Regular cardiac myocyte (primary cell): ENCODE measurements at places on chromosomes 2 and 18. TPM values are rescaled to one million over a fixed set of nuclear protein-coding genes. Genes with fewer than 3 reads are reported as not detected.

CYP27C1 gene
- total RNA-seq = not detected in 2 replicates

AFF3 gene
- total RNA-seq = 2.0 and 2.9 TPM in 2 replicates

CHPF gene
- 101 and 192 TPM in 2 replicates for total RNA-seq

SCN3A gene
- total RNA-seq = 0.85 and 1.9 TPM in 2 replicates

SAG gene
- not detected in 2 replicates for total RNA-seq

APCDD1 gene
- total RNA-seq = 0.19 TPM in 1 of 2 replicates, not detected in the other

CBLN2 gene
- total RNA-seq = not detected in 2 replicates

MDH1B gene
- 0.38 and 0.56 TPM in 2 replicates for total RNA-seq

HOXD8 gene
- total RNA-seq = 0.38 and 0.85 TPM in 2 replicates

MSTN gene
- total RNA-seq = 0.56 TPM in 1 of 2 replicates, not detected in the other

SLC19A3 gene
- 0.19 and 1.7 TPM in 2 replicates for total RNA-seq

FAM124B gene
- 0.38 and 0.56 TPM in 2 replicates for total RNA-seq

RPL37A gene
- 1,138 and 1,508 TPM in 2 replicates for total RNA-seq

LYPD6B gene
- total RNA-seq = 0.56 and 2.7 TPM in 2 replicates

RGPD8 gene
- total RNA-seq = 16.5 and 25.1 TPM in 2 replicates

AUP1 gene
- total RNA-seq = 104 and 110 TPM in 2 replicates

ZNF521 gene
- 5.0 and 9.9 TPM in 2 replicates for total RNA-seq

NT5DC4 gene
- not detected in 2 replicates for total RNA-seq

LOXL3 gene
- total RNA-seq = 147 and 384 TPM in 2 replicates

DLX1 gene
- under 0.01 and 2.1 TPM in 2 replicates for total RNA-seq

DSG4 gene
- not detected in 2 replicates for total RNA-seq

PLEKHH2 gene
- 2.7 and 11.6 TPM in 2 replicates for total RNA-seq

RGPD3 gene
- total RNA-seq = 0.19 and 0.85 TPM in 2 replicates

ANKRD62 gene
- under 0.01 TPM in 1 of 2 replicates, not detected in the other for total RNA-seq

ABCG5 gene
- not detected in 2 replicates for total RNA-seq

CDK15 gene
- total RNA-seq = 0.56 and 0.77 TPM in 2 replicates

CMPK2 gene
- 0.38 and 0.56 TPM in 2 replicates for total RNA-seq

RGPD4 gene
- under 0.01 TPM in 1 of 2 replicates, not detected in the other for total RNA-seq

STPG4 gene
- total RNA-seq = under 0.01 and 0.56 TPM in 2 replicates

KCNIP3 gene
- total RNA-seq = 0.77 and 1.4 TPM in 2 replicates

IL1R1 gene
- 54.1 and 136 TPM in 2 replicates for total RNA-seq

UGT1A5 gene
- not detected in 2 replicates for total RNA-seq

LYG2 gene
- total RNA-seq = not detected in 2 replicates

UGT1A8 gene
- total RNA-seq = not detected in 2 replicates

SCG2 gene
- 1.5 and 70.5 TPM in 2 replicates for total RNA-seq

RNU2-63P gene
- total RNA-seq = not detected in 2 replicates

ZSWIM2 gene
- under 0.01 TPM in 2 replicates for total RNA-seq

IL1RN gene
- total RNA-seq = under 0.01 and 0.28 TPM in 2 replicates

DQX1 gene
- total RNA-seq = not detected in 2 replicates

TMEM18 gene
- 16.3 and 21.1 TPM in 2 replicates for total RNA-seq

NAT8 gene
- not detected in 2 replicates for total RNA-seq

KCNG2 gene
- 0.19 and 1.1 TPM in 2 replicates for total RNA-seq

TMEM247 gene
- total RNA-seq = not detected in 2 replicates

ASPRV1 gene
- total RNA-seq = under 0.01 and 0.56 TPM in 2 replicates

GALNT5 gene
- total RNA-seq = 87.6 and 183 TPM in 2 replicates

CFAP221 gene
- under 0.01 TPM in 2 replicates for total RNA-seq
